Fibroblast of skin of left quadriceps (primary cell): ENCODE measurements at places on chromosomes 4 and X.
A peak's percentile ranks its signal among the peaks of the same experiment; 100 is the strongest.

DNA sequence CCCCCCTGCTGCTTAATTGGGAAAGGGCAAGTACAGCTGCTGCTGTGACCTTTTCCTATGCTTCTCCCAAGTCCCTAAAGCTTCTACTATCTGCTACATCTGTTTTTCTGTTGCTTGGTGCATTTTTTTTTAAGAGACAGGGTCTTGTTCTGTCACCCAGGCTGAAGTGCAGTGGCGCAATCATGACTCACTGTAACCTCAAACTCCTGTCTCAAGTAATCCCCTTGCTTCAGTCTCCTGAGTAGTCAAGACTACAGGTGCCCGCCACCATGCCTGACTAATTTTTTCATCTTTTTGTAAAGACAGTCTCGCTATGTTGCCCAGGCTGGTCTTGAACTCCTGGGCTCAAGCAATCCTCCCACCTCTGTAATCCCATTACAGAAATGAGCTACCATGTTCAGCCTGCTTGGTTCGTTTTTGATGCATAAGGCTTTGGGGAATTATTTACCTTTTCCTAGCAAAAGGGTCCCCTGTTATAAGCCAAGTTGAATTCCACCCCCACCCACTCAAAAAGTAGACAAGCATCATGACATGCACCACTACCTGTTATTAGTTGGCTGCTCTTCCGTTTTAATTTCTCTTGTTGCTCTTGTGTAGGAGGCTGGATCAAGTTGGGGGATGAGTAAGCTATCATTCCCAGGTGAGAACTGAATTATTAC lies 39.6 kb downstream of the DGKK start:
- DNase-seq, result no peak

GRCh38 chrX:24014388-24015018 lies 12.5 kb downstream of the KLHL15 start:
- DNase-seq, result no peak

GRCh38 chr4:139768896-139769295 lies 103.3 kb downstream of the MGST2 start:
- DNase-seq, result no peak

- DNase-seq, result no peak
These were observed 141.3 kb downstream of the NR3C2 start for GRCh38 chr4:148300877-148301276.

DNA sequence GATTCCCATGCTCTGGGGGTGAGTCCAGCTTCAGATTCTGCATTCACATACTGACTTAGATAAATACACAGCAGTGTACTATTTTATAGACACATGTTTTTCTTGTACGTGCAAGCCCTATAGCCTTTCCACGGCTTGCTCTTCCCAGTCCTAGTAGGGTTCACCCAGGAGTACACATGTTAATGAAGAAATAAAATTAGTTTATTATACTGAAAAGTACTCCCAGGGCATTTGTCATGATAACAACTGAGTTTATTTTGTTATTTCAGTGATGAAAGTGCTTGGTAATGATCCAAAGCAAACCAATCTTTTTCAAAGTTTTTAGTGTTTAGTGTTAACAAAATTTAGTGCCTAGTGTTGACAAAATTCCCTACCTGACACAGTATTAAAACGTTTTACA lies 21.3 kb downstream of the MAPK10 start:
- DNase-seq, result no peak

DNA sequence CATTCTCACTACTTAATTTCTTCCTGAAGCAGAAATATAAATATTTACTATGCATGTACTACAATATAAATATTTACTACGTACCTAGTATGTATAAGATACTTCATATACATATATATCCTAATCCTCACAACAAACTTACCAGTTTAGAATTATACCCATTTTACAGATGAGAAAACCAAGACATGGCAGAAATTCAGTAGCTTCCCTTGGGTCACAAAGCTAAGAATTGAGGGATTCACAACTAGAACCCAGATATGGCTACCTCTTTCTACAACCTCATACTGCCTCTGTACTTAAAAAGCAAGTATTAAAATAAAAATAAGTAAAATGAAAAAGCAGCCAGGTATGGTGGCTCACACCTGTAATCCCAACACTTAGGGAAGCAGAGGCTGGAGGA lies 65.9 kb downstream of the AMMECR1 start:
- DNase-seq, result no peak

DNA sequence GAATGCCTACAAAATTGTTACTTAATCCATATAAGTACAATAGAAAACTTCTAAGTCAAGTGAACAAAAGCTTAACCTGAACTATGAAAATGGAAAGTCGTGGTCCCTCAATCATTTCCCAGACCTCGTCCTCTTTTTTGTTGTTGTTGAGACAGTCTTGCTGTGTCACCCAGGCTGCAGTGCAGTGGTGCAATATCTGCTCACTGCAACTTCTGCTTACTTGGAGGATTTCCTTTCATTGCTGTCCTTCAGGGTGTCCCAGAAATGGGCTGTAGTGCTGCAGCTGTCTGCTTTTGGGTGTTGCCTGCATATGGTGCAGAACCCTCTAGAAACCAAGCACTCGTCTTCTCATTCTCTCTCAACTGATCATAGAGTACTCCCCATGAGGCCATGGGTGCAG lies 75.0 kb upstream of the IL2 start:
- DNase-seq, result no peak

GRCh38 chr4:169723207-169723965 lies 34.4 kb downstream of the HPF1 start:
- DNase-seq, result peak; percentile 3

- DNase-seq, result no peak
These were observed 66.1 kb upstream of the WDR1 start for GRCh38 chr4:10182446-10183424.

DNA sequence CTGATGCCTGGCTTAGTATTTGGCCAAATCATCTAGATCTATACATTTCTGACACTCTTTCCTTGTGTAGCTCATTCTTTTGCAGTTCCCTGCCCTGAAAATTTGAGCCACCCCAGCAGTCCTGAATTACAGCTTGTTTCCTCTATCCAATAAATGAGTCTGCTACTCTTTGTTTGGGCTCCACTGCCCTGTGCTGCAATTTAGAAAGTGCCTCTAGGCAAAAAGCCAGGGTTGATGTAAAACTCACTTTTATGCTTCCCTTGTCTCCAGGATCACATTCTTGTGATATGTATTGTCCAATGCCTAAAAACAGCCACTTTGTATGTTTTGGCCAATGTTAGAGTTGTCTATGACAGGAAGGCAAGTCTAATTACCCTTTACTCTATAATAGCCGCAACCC lies 101.7 kb upstream of the MAP3K15 start:
- DNase-seq, result no peak

- no peak for DNase-seq
These were observed 10.8 kb downstream of the CTAG1A start for GRCh38 chrX:154595559-154596249.

DNA sequence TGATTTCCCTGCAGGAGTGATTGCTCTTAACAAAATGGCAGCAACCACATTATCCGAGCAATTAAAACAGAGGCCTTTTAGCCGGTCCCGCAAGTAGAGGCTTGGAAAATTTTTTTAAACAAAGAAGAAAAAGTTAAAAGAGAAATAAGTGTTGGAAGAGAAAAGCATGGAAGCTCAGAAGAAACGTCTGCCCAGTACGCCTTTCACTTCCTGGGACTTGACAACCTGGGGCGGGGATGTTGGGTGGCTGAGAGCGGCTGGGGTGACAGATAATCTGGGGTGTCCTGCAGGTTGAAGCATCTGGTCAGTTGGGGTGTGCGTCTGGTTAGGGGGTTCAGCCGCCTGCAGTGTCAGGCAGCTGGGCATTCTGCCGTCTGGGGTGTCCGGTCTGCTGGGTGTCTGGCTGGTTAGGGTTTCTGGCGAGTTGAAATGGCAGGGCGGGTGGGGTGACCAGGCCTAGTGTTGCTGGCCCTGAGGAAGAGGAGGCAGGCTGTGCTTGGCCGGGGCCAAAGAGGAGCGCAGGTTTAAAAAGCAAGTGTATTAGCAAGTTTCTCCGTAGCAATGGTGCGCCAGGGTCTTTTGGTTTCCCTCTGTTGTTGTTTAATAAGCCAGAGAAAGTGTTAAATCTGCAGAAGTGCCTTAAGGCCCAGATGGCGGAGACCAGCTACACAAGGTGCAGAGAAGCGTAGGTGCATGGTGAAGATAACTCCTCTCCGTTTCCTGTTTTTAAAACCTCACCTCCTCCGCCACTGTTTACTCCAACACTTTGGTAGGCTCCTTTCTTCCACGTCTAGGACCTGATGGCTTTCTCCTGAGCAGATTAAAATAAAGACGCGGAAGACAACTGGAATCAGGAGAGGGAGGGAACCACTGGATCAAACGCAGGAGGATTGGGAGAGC lies 5.6 kb downstream of the HAND2 start:
- no peak for DNase-seq

- no peak for DNase-seq
These were observed 1.8 kb downstream of the SFRP2 start for GRCh38 chr4:153787061-153787560.

- no peak for DNase-seq
These were observed 538 bp upstream of the CYTL1 start for GRCh38 chr4:5019796-5020195.

GRCh38 chrX:118249146-118249545 lies 96.8 kb upstream of the WDR44 start:
- no peak for DNase-seq

GRCh38 chr4:150145946-150146340 lies 67.7 kb downstream of the DCLK2 start:
- no peak for DNase-seq
